ENCODE measurements at places on chromosomes 4 and X.
A peak's percentile ranks its signal among the peaks of the same experiment; 100 is the strongest.

GRCh38 chr4:138672393-138672976 is 343.1 kb upstream of the NOCT start:
- no peak for DNase-seq

- peak; percentile 32 for DNase-seq
Measured at GRCh38 chr4:129328162-129328561, 232.2 kb downstream of the C4orf33 start.

- DNase-seq, result no peak
Measured at GRCh38 chr4:127771535-127772275, 10.4 kb upstream of the HSPA4L start.

DNA sequence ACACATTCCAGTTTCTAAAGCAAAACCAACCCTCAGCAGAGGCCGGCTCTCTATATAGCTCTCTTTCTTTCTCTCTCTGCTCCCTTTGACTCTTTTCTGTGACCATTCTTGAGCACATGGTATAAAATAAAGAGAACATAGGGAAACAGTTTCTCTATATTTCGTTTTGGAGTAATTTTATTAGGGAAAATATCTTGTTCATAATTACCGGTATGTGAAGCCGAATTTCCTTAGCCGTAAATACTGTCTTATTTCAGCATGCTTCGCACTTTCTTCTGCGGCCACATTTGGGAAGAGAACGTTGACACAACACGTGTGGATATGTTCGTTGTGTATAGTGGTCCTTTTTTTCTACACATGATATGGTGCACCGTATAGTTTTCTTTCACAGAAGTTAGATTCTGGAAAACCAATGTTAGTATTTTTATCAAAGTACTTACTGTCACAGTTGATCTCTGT is 4.9 kb upstream of the LEF1 start:
- DNase-seq, result no peak

DNA sequence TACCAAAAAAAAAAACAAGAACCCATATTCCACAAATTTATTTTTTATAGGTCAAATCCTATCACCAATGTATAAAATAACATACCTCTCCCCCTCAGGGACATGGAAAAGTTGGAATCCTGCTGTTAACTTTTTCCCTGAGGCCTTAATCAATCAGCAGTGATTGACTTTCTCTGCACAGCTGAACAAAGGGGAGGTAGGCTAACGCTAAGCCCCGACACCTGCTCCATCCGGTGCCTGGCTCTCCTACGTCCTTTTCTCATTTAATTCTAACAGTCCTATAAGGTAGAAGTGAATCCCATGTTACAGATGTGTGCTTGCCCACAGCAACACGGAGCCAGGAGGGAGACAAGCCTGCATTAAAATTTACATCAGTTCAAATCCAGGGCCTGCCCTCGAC is 2.8 kb downstream of the CENPU start:
- DNase-seq, result no peak

- no peak for DNase-seq
Measured at GRCh38 chr4:180751009-180751408, 1492.2 kb upstream of the TENM3 start.

DNA sequence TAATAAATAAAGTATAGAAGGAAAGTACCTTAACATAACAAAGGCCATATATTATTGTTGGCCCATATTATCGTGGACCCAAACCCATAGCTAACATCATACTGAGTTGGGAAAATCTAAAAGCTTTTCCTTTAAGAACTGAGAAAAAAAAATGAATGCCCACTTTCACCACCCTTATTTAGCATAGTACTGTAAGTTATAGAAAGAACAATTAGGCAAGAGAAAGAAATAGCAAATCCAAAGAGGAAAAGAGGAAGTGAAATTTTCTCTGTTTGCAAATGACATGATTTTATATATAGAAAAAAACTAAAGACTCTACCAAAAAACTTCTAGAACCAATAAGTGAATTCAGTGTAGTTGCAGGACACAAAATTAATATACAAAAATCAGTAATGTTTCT is 1854.6 kb downstream of the PCDH7 start:
- no peak for DNase-seq

DNA sequence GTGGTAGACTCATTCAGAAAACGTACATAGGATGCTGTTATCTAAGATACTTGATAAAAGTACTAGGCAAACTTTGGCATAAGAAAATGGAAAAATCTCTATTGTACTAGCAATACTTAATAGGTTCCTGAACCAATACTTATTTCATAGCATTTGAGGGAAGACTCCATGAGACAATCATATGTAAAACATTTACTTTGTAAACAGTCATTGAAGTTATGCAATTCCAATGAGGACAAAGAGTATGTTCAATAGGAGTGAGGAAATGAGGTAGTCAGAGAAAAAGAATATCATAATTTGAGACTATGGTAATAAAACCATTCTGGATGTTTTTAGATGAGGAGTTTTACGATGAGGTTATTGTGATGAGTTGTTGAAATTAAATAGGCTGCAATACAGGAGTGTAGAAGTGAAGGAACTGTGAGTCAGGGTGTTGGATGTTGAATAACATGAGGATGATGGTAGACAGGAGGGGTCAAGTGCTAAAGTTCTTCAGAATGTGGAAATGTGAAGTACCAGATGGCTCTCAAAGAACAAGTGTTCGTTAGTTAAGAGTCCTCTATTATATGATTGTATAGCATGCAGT is 397.9 kb downstream of the PPP3CA start:
- no peak for DNase-seq

- DNase-seq, result no peak
Measured at GRCh38 chr4:158074851-158075250, 98.0 kb downstream of the GASK1B start.

DNA sequence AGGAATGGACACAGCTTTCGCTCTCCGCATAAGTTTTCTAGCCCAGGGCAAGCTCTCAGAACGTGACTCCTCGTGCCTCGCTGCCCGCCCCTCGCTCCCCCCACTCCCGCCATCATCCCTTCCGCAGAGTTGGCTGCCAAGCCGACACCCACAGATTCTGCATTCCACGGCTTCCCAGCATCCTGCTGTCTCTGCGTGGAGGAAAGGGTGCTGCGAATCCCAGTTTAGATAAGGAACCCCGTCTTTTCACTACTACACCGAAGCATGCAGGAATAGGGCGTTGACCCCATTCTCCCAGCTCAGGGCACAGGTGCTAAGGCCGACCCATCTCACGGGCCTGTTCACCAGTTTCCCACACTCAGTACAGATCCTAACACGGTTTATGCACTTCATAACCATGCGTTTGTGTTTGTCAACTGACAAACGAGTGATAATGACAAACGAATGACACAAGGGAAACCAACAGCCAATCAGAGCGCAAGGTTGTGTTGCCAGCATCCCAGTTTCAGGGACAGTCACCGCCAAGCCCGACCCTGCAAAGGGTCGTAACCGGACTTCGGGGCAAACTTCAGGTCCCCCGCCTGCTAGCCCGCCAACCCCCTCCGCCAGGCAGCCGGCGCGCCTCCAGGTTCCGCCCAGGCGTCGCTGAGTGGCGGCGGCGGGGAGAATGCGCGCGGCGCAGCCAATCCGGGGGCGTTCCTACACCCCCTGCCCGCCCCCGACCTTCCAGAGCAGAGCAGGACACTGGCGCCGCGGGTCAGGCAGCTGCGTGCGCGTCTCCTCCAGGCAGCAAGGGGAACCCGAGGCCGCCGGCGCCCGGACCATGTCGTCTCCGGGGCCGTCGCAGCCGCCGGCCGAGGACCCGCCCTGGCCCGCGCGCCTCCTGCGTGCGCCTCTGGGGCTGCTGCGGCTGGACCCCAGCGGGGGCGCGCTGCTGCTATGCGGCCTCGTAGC is at the start of gene CYP2U1:
CYP2U1 (plus strand) TSS at position 729 of the 954 bp plus-strand sequence; CDS start at position 824, 95 bp downstream.
- peak; percentile 71 for DNase-seq

DNA sequence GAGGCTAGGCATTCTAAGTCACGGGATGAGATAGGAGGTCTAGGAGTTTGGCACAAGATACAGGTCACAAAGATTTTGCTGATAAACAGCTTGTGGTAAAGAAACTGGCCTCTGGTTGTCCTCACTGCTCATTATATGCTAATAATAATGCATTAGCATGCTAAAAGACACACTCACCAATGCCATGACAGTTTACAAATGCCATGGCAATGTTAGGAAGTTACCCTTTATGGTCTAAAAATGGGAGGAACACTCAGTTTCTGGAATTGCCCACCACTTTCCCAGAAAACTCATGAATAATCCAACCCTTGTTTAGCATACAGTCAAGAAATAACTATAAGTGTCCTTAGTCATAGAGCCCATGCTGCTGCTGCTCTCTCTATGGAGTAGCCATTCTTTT is 286.9 kb downstream of the ZNF674 start:
- no peak for DNase-seq

DNA sequence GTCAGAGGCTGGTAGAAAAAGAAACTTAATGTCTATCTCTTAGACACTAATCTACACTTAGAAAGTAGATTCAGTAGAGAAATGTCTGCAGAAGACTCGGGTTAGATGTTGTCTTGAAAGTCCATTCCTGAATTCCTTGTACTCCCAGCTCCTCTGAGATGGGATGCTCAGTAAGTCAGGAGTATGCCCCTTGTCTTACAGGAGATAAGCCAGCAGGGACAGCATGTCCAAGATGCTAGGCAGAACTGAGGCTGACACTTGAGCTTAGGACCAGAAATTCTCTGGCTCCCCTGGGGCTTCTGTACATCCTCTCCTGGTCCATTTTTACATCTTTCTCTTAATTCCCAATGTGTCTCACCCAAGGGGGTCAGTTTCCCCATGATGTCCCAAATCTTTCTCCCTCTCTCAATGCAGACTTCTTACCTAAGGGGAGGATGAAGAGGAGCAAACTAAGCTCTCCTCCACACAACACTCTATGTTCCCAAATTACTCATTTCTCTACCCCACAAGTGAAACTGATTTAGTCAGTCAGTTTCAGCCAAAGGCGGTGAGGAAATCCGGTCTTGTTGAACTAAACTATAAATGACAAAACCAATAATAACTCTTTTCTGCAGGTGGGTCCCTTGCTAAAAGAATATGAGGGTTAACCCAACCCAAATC is 558.2 kb upstream of the DIPK2B start:
- no peak for DNase-seq

- no peak for DNase-seq
Measured at GRCh38 chrX:94288325-94288724, 614.3 kb downstream of the FAM133A start.

DNA sequence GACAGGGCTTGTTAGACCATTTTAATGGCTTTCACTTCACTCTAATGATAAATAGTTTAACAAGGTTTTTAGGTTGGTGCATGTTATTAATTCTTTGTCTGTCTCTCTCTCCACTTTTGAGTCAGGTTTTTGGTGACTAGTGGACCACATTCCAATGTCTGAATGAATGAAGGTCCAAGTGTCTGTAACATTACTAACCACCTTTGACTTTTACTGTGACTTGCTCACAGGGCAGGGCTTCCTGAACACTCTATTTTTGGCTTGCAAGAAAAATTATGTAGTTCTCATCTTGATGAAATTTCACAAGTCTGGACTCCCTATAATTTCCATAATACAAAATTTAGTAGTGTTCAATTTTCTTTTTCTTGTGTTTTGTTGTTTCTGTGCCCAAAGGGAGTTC is 78.9 kb upstream of the BMPR1B start:
- no peak for DNase-seq

GRCh38 chr4:10664408-10664807 is 20.2 kb downstream of the CLNK start:
- DNase-seq, result no peak
